Coronary artery (tissue), 2 donors: ENCODE measurements at places on chromosomes 3 and 15.

DNA sequence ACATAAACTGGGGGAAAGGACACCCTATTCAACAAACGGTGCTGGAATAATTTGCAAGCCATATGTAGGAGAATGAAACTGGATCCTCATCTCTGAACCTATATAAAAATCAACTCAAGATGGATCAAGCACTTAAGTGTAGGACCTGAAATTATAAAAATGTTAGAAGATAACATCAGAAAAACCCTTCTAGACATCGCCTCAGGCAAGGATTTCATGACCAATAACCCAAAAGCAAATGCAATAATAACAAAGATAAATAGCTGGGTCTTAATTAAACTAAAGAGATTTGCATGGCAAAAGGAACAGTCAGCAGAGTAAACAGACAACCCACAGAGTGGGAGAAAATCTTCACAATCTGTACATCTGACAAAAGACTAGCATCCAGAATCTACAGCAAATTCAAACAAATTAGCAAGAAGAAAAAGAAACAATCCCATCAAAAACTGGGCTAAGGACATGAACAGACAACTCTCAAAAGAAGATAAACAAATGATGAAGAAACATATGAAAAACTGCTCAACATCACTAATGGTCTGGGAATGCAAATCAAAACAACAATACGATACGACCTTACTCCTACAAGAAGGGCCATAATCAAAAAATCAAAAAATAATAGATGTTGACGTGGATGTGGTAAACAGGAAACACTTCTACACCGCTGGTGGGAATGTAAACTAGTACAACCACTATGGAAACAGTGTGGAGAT is 408.7 kb downstream of the CNTN6 start:
- DNase-seq: no peak

GRCh38 chr3:182490596-182491491 is 302.5 kb upstream of the ATP11B start:
- no peak for DNase-seq

DNA sequence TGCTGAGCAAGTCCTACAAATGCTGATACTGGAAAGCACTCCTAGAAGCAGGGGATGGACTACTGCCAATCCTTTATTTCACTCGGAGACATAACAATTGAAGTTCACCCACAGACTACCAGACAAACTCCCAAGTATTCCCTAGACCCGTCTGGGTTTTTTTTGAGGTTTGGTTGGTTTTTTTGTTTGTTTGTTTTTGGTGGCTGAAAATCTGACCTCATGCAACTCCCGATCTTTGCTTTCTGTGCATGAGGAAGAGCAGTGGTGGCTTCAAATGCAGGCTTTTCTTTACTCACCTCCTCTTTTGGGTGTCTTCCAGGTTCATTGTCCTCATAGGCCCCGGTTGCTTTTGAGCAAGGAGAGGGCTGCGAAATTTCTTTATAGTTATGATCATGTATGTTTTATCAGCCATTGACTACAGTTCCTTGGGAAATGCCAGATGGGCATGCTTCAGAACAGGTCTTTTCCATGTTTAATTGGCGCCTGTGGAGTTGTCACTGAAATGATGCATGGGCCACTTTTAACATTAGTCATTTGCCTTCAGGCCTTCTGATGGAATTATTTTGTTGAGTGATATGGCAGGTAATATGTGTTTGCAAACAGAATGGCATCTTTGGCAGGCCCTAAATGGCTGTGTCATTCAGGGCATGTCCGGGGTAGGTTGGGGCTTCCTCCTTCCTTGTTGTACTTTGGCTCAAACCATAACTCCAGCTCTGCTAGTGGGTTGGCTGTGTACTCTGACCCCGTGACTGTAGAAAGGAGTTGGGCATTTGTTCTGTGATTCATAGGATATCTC is 81.3 kb upstream of the ZBED2 start:
- no peak for DNase-seq

- DNase-seq: no peak
These were observed 121.4 kb upstream of the BFSP2 start for GRCh38 chr3:133278260-133279043.

DNA sequence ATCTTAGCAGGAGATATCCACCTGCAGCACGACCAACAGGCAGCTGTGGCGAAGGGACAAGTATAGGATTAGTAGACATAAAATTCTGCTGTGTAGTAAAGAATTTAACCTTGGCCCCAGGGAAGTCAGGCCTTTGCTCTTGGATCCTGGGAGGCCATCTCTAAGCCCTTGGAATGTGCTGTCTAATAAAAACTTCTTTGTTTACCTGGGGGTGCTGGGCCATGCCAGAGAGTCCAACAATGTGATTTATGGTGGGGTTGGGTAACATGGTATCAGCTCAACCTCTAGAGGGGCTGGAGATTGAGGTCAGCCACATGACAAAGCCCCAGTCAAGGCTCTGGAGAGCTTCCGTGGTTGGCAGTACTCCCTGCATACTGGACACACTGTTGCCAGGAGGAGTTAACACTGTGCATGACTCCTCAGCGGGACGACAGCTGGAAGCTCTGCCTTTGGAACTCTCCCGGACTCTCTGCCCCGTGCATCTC is 52.4 kb downstream of the HEG1 start:
- DNase-seq: no peak
